ENCODE measurements at places on chromosomes 5 and 9.

DNA sequence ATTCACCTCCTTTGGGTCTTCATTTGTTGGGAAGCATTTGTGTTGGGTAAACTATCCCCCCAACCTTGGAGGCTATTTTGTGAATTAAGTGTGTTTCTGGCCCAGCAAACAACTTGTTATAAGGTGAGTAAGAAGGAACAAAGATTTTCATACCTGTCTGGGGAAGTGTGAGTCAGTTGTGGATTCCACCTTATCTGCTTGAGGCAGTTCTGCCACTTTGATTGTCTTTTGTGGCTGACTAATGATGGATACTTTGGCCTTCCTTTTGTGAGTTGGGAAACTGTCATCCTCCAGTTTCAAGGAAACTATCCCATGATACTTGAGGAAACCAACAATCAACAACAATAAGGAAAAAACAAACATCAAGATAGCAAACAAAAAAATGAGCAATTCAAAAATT is 24.6 kb upstream of the CER1 start:
- DNase-seq = no peak

DNA sequence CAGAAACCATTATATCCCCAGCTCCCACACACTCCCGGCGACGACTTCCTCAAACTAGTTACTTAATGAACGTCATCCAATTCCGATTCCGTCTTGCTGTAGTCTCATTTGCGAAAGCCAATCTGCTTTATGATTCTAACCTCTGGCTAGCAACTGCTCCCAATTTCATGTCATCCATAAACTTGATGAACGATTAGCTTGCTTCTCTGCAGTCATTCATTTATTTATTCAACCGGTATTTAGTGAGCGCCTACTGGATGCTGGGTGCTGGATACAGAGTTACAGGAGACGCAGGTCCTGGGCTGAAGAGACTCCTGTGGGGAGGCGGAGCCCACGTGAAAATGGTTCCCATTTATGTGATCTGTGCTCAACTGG is 46.2 kb downstream of the TSPAN17 start:
- no peak for DNase-seq

GRCh38 chr5:67331296-67331925 is 134.8 kb upstream of the CD180 start:
- no peak for DNase-seq

- DNase-seq = no peak
Observed at GRCh38 chr9:121368138-121368522, 1.9 kb downstream of the STOM start.

DNA sequence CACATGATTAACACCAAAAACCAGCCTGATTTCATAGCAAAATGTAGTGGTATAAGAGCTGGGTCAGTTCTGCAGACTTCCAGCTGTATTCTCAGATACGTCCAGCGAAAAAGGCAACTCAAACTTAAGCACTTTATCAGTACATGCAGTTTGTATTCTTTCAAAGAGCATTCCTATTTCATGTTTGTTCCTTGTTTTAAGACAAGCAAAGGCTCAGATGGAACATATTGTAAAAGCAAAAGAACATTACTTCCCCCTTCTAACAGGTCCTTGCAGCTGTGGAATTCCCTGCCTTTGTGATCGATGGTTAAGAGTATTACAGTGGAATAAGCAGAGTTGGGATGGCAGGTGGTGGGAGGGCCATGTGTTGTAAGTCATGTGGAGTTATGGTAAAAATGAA is 86.3 kb upstream of the GRHPR start:
- no peak for DNase-seq

DNA sequence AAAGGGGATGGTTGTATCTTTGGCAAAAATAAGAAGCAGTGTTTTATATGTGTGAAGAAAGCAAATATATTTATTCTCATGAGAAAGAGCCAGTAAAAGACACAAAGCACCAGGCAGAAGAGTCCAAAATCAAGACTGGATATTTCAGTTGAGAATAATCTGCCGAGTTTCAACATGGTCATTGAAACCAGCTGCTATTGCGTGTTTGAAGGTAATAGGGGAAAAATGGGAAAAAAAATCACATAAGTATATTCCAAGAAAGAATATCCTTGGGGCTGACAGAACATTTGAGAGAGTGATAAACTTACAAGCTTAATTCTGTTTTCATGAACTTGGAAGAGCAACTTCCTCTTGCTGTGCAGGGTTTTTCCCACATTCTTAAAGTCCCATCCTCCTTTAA is 79.9 kb downstream of the ISOC1 start:
- no peak for DNase-seq

DNA sequence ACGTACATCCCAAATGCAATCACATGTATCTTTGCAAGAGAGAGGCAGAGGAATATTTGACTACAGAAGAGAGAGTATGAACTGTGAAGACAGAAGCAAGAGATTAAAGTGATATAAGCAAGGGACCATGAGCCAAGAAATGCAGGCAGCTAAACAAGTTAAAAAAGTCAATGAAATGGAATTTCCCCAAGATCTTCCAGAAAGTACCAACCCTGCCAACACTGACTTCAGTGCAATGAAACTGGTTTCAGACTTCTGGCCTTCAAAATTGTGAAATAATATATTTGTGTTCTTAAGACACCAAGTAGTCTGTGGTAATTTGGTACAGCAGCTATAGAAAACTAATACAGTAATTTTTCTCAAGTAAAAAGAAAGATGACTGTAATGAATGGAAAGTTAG is 20.9 kb downstream of the FOXI1 start:
- DNase-seq = no peak

DNA sequence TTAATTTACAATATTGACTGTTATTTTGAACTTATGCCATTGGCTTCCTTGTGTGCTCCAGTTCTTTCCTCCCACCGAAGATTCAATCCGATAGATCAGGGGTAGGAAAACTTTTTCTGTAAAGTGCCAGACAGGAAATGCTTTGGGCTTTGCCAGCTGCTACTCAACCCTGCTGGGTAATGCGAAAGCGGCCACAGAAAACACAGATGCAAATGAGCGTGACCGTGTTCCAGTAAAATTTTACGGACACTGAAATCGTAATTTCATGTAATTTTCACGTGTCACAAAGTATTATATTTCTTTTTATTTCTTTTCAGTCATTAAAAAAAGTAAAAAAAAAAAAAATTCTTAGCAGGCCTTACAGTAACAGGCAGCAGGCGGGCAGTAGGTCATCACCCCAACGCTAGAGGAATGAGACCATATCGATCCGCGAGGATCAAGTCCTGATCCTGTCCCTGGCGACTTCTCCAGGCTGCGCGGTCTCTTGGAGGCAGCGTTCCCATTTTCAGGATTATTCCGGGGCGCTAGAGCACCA is 599 bp downstream of the NMRK1 start:
- DNase-seq = no peak

GRCh38 chr5:150542933-150543445 is 35.1 kb downstream of the NDST1 start:
- no peak for DNase-seq

- DNase-seq = no peak
Observed at GRCh38 chr5:52504584-52505240, 283.0 kb upstream of the ITGA1 start.

DNA sequence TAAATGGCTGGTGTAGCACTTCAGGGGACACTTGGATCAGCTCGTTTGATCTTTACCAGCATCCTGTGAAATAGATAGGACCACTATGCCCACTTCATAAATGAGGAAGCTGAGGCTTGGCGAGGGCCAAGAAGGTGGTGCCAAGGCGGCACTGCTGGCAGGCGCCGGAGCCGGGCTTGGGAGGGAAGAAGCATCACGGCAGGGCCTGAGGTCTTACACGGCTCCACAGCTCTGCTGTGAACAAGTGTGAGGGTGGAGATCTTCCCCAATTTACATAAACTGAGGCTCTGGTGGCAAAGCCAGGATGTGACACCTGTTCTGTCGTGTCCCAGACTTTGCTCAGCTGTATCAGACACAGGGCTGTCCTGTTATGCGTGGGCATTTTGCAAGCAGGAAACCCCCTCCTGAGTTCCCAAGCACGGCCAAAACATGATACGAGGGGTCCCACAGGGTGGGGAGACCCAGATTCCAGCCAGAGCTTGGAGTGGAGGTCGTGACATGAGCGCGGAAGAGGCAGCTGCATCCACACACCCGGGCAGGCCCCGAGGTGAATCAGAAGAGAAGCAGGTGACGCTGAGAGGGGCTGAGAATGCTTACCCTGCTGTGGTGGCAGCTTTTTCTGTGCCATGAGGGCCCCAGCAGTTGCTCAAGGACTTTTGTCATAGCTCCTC is 117.5 kb upstream of the BOD1 start:
- DNase-seq = no peak

Measured in activated CD8-positive, alpha-beta memory T cell treated with anti-CD3 and anti-CD28 coated beads for 1 hour (primary cell).